ENCODE measurements at places on chromosomes 13 and 19.

DNA sequence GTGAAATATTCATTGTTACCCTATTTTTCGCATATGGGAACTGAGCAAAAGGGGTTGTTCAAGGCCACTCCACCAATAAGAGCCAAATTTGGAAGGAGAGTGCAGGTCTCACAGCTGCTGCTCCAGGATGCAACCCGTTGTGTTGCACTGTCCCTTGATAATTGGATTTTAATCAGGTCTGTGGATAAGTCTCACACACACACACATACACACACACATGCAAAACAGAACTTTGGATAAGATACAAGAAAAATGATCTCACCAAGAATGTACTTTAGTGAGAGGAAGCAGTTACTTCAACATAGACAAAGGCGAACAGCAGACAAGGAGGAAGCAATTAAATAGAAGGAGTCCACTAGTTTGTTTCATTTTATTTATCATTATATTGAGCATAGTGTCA is 127.3 kb upstream of the EDNRB start:
- DNase-seq, result no peak

DNA sequence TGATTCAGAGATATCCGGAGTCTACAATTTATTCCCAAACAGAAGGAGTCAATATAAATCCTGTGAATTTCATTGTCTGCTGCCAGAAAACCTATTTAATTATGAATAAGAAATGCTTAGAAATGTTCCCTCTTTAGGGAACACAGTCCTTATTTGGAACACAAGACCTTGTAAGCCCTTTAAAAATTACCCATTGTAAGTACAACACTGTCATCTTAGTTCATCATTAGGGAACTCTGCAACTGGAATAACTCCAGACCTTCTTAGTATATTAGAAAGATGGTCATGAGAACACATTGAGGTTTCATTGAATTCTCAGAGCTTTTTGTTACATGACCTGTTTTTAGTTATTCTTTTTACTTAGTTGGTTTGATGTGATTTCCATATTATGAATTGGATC is 548.5 kb upstream of the KLF12 start:
- no peak for DNase-seq

DNA sequence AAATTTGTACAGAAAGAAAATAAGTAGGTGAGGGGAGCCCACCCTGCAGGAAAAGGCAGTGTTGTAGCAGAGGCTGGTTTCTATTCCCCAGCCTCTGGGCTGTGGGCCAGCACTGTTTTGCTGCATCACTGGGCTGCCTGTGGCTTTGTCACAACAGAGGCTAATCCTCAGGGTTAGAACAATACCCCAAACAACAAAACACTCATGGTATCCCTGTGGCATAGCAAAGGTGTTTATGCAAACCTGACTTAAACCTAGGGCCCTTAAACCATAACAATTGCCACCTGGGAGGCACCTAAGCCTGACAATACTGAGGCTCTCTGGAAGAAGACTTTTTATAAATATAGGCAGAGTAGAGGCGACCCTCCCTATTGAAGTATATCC is 314.7 kb downstream of the OLFM4 start:
- DNase-seq, result no peak

GRCh38 chr19:5224480-5224879 is 116.1 kb downstream of the PTPRS start:
- DNase-seq, result no peak

- no peak for DNase-seq
Observed at GRCh38 chr13:106415971-106416370, 119.5 kb downstream of the EFNB2 start.

DNA sequence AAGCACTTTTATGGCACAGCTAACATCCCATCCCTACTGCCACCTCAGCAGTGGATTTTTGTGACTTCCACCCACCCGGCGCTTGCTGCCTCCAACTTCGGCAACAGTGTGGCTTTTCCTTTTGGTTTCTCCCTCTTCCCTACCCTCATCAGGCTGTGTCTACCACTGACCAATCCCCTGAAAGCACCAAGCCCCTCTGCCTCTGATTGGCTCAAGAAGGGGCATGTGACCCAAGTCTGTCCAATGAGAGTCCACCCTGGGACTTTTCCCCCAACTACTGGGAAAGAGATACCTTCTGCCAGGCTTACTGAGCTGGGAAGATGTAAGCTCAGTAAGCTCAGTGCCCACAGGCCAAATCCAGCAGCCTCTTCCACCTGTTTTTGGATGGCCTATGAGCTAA is 5.8 kb downstream of the SMIM7 start:
- DNase-seq, result no peak

DNA sequence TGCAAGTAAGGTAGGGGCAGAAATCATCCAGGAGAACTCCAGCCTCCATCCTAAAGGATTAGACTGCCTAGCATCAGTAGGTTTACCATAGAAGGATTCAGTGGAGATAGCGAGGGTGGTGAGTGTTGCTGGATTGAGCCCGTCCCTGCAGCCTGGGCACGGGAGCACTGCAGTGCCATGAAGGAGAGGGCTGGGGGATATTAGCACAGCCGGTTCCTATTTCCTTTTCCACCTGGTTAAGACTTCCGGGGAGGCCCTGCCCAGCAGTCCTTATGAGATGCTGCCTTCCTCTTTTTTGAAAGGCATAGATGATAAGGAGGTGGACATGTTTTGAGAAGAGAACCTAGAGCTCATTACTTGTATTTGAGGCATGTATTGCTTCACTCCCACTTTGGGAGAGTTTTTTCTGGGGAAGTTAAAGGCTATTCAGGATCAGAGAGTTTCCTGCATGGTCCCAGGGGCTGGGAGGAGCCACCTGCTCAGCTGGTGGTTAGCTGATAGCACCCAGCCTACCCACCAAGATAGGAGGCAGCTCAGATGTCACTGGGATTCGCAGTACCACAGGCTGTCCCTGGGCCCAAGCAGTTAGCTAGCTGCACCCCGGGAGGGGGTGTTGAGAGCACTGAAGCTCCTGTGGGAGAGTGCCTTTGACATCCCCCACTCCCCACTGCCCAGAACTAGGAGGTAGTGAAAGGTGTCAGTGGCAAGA is 17.2 kb downstream of the ACTN4 start:
- DNase-seq, result no peak

DNA sequence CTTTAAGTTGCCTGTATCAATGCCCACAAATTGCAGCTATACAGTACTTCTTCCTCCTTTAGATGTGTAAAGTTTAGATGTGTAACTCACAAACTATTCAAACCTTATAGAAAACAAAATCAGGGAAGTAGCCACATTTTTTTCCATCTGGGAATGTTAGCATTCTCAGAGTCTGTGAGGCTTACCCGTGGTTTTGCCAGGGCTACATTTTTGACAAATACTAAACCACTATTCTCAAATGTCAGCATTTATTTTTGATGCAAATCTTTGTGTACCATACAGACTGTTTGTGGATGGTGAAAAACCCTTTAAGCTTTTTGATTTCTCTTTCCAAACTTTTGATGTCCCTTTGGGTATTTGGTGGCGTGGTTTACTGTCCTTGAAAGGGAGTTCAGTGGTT is 216.4 kb downstream of the POSTN start:
- no peak for DNase-seq

DNA sequence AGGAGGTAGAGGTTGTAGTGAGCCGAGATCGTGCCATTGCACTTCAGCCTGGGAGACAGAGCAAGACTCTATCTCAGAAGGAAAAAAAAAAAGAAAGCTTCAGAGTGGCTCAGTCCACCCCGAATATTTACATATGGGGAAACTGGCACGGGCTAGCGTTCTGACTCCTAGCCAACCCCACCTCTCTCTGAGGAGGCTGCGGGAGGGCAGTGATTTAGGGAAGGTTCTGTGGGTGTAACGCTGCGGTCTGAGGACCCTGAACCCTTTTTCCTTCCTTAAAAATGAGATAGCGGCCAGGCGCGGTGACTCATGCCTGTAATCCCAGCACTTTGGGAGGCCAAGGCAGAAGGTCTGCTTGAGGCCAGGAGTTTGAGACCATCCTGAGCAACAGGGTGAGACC is 5.0 kb downstream of the LRRC25 start:
- no peak for DNase-seq

GRCh38 chr19:8831832-8832131 is 322 bp downstream of the ZNF558 start:
- no peak for DNase-seq

- DNase-seq, result no peak
Observed at GRCh38 chr13:25210842-25211569, 38.9 kb upstream of the AMER2 start.

Measured in GM06990 (cell line).